Suppressor macrophage treated with lipopolysaccharide for 4 hours (primary cell): ENCODE measurements at places on chromosomes 3 and 15.

- DNase-seq, result peak; percentile 86
These were observed 29.0 kb upstream of the FURIN start for GRCh38 chr15:90839187-90840071.

- DNase-seq, result peak; percentile 74
These were observed 22.7 kb downstream of the ST6GAL1 start for GRCh38 chr3:186953011-186953487.

- peak; percentile 49 for DNase-seq
These were observed 15.3 kb upstream of the FMN1 start for GRCh38 chr15:33209575-33210481.

- no peak for DNase-seq
These were observed 1114.8 kb downstream of the ROBO2 start for GRCh38 chr3:78154521-78155186.
